ENCODE measurements at places on chromosomes 1 and 21.

- DNase-seq, result no peak
These were observed 18.7 kb downstream of the UQCRHL start for GRCh38 chr1:15788624-15789301.

GRCh38 chr1:32480003-32480402 lies 15.1 kb downstream of the ZBTB8B start:
- no peak for DNase-seq

DNA sequence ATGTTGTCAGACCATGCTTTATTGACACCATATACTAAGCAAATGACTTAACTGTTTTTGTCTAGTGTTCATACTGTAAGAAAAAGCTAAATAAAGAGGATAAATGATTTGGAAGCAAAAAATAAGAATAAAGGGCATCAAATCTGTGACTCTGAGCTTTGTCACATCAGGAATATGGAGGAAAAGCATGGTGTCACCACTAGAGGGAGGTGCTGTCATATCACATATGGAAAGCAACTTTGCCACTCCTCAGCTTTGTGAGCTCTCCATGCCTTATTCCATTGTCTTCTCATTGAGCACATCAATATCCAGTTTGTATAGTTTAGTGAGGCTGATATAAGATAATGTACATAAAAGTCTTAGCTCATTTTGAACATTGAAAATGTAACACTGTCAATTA lies 20.8 kb upstream of the GBP1 start:
- no peak for DNase-seq

- DNase-seq, result no peak
These were observed 9.3 kb upstream of the SSBP3 start for GRCh38 chr1:54415533-54415932.

- DNase-seq, result no peak
These were observed 92.5 kb downstream of the DSCAM start for GRCh38 chr21:40754466-40754865.

GRCh38 chr1:24051206-24051945 lies 60.6 kb downstream of the MYOM3 start:
- no peak for DNase-seq

Data from T-helper 1 cell (primary cell).